ENCODE measurements at places on chromosomes 3 and 15.
A peak's percentile ranks its signal among the peaks of the same experiment; 100 is the strongest.

DNA sequence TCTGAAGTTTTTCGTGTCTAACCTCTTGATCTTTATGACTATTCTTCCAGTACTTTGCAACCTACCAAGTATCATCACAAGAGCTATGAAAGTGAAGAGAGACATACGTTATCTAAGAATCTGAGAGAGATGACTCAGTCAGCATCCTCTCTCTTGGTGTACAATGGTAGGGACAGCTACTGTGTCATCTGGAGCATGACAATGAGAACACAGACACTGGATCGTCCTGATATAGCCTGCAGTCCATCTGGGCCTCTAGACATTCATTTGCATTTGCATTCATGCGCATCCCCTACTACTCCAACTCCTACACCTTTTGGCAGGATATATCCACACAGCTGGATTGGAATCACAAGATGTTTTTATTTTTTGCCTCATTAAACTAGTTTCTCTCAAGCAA is 115.2 kb downstream of the PEX5L start:
- no peak for DNase-seq

- no peak for DNase-seq
These were observed 139.2 kb upstream of the ROPN1 start for GRCh38 chr3:124131158-124131557.

- DNase-seq = no peak
These were observed 478.5 kb upstream of the PROK2 start for GRCh38 chr3:72263223-72263990.

DNA sequence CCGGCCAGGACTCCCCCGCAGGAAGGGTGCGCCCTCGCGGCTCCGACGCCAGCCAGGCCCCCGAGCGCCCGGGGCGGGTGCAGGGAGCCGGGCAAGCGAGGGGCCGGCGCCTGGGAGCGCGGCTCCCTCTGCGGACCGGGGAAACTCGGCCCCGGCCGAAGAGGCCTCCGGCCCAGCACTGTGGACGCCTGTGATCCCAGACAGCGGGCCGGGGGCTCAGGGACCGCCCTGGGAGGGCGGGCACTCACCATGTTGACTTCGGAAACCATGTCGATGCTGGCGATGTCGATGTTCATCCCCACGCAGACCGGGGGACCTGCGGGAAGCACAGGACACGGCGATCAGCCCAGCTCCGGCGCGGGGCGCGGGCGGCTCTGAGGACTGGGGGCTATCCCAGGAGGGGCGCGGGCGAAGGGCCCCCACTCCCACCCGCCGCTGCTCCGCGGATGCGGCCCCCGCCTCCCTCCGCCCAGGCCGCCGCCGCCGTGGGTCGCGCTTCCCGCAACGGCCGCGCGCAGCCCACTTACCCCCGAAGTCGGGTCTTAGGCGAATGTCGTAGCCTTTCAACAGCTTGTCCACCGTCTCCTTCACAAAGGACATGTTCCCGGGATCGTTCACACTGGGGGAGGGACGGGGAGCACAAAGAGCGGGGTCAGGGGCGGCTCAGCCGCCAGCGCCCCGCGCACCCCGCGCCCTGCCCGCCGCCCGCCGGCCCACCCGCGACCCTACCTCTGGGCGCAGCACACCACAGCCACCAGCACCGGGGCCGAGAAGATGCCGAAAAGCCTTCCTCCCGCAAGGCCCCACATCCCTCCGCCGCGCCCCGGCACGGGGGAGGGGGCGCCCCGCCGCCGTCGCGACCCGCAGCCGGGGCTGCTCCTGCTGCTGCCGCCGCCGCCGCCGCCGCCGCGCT is at the start of gene GABRB3:
TSS of gene GABRB3 (minus strand) at position 913 of the 913 bp plus-strand sequence.
- no peak for DNase-seq

DNA sequence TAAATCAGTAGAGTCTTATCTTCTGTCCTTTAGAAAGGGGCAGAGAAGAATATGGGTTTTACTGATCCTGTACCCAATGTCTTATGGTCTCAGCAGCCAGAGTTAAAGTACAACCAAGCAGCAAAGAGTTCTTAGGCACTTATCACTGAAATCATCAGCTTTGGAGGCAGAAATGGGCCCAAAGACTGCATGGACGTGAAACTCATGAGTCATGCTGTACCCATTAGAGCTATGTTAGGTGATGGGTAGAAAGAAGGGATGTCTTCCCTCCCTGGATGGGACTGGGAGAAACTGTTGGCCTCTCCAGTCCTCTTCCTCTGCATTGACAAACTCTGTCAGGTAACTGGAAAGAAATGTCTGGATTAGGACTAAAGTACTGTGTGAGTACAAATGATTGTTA is 63.4 kb downstream of the EOMES start:
- no peak for DNase-seq

DNA sequence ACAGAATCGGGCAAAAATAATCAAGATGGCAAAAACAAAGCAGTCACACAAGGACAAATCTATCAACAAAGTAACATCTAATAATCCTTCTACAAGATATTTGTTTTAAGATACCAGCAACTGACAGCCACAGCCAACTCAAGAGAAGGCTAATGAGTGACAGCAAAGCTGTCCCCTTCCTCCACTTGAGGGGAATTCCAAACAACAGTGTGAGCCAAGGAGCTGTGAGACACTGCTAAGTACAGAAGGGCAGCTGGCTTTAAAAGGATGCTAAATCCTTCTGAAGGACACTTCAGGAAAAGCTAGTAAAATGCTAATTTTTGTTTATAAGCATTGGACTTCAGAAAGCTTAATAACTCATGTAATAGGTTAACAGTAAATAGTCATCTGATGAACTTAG is 120.3 kb upstream of the GOLGA8J start:
- no peak for DNase-seq

- DNase-seq = no peak
These were observed 701.8 kb downstream of the ZPLD1 start for GRCh38 chr3:103136621-103137020.

DNA sequence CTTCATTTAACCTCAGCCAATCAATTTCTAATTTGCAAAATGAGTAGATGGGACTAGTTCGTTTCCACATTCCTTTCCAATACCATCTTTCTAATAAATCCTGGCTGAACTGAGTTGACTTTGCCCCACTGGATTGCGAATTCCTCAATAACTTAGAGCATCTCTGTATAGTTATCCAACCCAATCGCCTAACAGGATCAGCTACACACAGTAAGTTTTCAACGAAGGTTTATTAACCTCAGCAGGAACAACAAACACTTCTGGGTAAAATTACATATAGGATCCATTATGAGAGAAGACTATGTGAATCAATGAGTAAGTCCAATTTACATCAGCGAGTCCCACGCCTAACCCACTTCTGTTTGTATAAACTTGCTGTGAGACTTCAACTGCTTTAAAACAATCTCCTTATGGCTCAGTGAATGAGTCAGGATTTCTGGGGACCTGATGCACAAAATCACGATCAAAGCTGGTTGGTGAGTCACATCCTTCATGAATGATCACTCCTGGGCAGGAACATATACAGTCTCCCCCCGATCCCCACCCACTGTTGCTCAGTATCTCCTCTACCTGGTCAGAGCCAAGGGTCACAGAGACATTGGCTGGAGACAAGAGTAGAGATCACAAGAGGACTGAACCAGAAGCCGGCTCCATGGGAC is 142.8 kb downstream of the EDEM1 start:
- no peak for DNase-seq

GRCh38 chr15:96333131-96334016 is 2.9 kb downstream of the NR2F2 start:
- no peak for DNase-seq

- DNase-seq = no peak
These were observed 478.2 kb upstream of the ROBO2 start for GRCh38 chr3:76561494-76562236.

DNA sequence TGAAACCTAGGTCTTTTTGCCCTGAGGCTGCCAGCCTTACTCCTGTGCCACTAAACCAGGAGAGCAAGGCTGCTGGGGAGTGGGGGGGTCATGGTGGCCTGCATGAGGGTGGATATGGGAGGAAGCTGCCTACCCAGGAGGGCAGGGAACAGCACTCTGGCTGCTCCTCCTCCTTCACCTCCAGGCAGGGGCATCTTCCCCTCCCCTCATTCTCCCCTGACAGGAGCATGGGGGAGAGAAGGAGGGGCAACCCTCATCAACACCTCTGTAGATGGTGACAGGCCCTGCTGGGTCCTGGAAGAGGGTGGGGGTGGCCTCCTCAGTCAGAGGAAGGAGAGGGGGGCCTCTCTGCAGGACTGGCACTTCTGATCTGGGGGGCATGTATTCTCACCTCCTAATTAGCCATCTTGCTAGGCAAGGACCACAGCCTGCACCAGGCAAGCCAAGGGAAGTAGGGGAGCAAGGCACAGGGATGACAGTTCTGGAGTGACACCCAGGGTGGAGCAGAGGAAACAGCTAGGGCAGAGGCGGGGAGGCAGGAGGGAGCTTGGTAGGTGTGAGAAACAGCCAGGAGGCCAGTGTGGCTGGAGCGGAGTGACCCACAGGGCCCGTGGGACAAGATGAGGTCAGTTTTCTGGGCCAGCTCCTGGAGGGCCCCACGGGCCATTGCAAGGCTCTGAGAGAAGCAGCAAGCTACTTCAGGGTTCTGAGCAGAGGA is 4.9 kb downstream of the CCDC33 start:
- DNase-seq = no peak

GRCh38 chr3:115525731-115526130 is 97.6 kb upstream of the GAP43 start:
- no peak for DNase-seq

GRCh38 chr15:55239440-55240124 is 42.8 kb upstream of the RSL24D1 start:
- DNase-seq = no peak

- DNase-seq = no peak
These were observed 90.5 kb downstream of the TGFBR2 start for GRCh38 chr3:30696896-30697295.

DNA sequence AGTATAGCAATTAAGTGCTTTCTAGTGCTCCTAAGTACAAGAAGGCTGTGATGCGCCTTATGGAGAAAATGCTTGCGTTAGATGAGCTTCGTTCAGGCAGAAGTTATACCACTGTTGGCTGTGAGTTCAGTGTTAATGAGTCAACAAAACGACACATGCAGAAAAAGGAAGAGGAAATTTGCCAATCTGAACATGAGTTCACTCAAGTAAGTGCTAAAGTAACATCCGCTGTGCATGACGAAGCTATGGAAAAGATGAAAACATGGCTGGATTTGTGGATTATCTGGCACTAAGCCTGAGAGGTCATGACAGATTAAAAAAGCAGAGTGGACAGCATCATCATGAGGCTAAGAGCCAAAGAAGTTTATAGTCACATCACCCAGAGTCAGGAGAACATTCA is 36.9 kb downstream of the SH3BP5 start:
- no peak for DNase-seq

DNA sequence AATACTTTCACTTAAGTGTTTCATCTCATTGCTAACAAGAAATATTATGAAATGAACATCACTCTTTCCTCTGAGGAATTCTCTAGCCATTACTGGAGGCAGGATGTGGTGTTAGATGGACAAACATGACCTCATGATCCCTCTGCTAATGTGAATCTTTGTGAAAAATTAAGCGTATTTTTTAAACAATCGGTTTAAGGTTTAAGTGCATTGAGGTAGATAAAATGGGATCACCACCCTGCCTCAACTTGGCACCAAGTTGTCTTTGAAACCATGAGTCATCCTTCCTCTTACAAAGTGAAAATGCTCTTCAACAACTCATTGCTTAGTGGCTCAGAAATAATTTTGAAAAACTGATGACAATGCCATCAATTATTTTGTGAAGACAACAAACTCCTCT is 76.0 kb upstream of the DCBLD2 start:
- no peak for DNase-seq

- no peak for DNase-seq
These were observed 58.7 kb upstream of the PLXND1 start for GRCh38 chr3:129665024-129665768.

DNA sequence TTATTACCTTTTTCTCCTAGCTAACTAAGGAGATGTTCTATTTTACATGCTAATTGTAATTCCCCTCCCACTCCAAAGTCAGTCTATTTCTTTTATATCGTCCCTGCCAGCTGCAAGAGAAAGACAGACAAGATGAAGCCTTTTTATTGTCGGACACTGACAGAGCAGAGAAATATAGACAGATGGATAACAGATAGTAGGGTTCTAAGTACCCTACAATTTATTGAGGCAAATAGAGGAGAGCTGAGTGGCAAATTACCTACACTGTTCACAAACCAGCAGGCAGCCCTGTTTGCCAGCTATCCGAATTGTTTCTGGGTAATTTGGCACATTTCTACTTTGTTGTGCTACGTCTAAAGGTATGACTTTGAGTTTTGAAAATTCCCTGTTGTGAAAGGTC is 392.3 kb upstream of the ZNF717 start:
- DNase-seq = no peak

- DNase-seq = no peak
These were observed 277.4 kb upstream of the CHRNA7 start for GRCh38 chr15:31752905-31753304.

- no peak for DNase-seq
These were observed 99.5 kb upstream of the KCNMB2 start for GRCh38 chr3:178436773-178437172.

DNA sequence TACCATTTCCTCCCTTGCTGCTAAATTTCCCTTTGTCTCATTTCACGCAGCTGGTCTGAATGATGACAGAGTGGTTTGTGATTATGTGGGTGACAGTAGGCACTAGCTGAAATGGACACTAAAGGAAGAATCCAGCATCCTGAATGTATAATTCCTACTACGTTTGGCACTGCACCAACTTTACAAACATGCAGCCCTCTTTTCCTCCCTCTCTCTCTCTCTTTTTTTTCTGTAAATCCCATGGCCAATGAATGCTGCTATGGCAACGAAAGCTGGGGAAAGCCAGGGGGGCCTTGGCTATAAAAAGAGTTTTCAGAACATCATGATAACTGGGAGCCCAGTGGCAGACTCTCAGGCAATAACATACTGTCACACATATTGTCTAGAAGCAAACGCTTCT is 367.2 kb upstream of the AGTR1 start:
- DNase-seq = no peak

- no peak for DNase-seq
These were observed 46.6 kb downstream of the XXYLT1 start for GRCh38 chr3:195224156-195224979.

DNA sequence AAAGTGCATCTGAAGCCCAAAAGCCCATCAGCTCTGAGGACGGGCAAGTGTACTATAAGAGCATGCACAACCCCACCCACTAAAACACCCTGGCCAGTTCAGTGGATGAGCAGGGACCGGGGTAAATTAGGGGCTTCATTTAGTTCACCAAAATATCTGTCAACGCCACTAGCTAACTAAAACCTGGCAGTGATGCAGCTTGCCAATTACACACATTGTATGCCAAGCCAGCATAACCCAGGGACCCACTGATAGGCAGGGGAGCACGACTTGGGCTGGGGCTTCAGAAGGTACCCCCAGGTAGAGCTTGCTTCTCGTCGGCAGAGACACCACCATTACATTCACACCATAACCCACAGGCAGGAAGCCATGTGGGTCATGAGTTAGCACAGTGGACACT is 47.0 kb downstream of the PTPN23 start:
- DNase-seq = no peak

- peak; percentile 32 for DNase-seq
These were observed 44.5 kb downstream of the OXNAD1 start for GRCh38 chr3:16309558-16309957.

DNA sequence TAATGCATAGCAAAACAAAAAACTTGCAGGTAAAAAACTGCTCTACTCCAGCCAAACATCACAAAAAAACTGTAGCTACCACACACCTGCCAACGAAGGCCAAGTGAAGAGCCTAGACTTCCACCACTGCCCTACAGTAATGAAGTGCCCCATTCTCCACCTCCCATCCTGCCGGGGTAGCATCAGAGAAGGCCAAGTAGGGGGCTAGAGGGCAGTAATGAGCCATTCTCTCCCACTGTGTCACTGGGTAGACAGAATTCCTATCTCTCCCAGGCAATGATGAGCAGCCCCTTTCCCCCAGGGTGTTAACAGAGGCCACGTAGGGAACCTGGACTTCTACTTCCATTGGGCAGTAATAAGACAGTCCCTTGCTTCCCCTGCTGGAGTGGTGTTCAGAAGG is 9.5 kb downstream of the SEC22C start:
- DNase-seq = no peak

All from T-helper 9 cell (primary cell).